Hippocampal formation (tissue), 2 donors: ENCODE measurements at places on chromosomes 7 and 10.
A peak's percentile ranks its signal among the peaks of the same experiment; 100 is the strongest.

GRCh38 chr7:98283127-98283886 lies 1.8 kb downstream of the BRI3 start:
- no peak for DNase-seq

GRCh38 chr10:5373307-5373706 lies 8.5 kb downstream of the UCN3 start:
- no peak for DNase-seq

DNA sequence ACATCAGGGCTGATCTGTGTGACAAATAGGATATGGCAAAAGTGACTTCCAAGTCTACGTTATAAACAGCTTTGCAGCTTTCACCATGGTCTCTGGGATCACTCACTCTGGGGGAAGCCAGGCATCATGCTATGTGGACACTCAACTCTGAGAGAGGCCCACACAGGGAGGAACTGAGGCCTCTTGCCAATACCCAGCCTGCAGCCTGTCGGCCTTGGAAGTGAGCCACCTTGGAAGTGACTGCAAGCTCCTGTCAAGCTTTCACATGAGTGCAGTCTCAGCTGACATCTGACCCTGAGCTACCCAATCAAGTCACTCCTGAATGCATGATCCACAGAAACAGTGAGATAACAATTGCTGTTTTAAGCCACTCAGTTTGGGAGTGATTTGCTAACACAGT lies 56.5 kb downstream of the MMRN2 start:
- peak; percentile 32 for DNase-seq

GRCh38 chr7:132643302-132643701 lies 67.0 kb upstream of the PLXNA4 start:
- DNase-seq, result no peak

- DNase-seq, result no peak
Observed at GRCh38 chr7:94276795-94277194, 117.9 kb upstream of the COL1A2 start.

GRCh38 chr10:10942441-10942840 lies 75.2 kb upstream of the CELF2 start:
- no peak for DNase-seq

DNA sequence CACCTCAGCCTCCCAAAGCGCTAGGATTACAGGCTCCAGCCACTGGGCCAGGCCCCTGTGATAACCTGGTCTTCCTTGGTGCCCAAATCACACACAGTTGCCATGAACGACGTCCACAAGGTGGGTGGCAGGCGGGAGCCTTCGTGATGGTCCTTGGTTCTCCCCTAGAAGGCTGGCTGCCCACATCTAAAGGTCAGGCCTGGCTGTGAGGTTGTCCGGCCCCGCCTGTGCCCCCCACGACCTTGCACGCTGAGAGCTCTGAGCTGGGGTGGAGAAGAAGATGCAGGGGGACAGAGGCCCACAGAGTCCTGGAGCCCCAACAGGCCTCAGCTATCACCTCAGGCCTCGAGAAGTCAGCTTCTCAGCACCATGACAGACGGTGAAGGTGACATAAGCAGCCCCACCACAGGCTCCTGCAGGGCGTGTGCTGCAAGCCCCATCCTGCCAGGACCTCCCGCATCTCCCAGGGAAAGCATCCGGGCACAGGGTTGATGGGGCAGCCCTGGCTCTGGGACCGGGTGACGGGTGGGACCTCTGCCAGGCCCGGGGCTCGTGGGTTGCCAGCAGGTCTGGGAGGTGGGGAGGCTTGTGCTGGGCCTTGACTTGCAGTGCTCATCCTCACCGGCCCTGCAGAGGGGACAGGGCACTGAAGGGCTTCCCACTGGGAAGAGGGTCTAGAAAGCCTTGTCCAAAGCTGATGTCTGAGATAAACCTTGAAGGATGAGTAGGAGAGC lies 217.4 kb downstream of the WDR37 start:
- DNase-seq, result no peak

- no peak for DNase-seq
Observed at GRCh38 chr10:24915304-24915703, 37.1 kb downstream of the PRTFDC1 start.

DNA sequence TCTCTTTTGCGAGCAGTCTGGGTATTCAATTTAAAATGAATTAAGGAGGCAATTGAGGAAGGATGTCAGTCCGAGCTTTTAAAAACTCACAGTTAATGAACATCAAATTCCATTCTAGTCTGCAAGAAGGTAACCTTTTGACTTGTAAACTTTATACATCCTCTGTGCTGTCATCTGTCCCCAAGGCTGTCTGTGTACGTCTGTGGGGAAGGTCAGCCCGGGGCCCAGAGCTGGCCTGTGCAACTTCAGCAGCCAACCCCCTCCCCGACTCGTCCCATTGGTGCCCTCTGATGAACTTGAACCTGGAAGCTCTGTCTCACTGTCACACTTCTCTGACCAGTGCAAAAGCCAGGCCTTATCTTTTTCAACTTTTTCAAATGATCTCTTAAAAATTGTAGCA lies 80.3 kb downstream of the CCDC3 start:
- DNase-seq, result no peak

DNA sequence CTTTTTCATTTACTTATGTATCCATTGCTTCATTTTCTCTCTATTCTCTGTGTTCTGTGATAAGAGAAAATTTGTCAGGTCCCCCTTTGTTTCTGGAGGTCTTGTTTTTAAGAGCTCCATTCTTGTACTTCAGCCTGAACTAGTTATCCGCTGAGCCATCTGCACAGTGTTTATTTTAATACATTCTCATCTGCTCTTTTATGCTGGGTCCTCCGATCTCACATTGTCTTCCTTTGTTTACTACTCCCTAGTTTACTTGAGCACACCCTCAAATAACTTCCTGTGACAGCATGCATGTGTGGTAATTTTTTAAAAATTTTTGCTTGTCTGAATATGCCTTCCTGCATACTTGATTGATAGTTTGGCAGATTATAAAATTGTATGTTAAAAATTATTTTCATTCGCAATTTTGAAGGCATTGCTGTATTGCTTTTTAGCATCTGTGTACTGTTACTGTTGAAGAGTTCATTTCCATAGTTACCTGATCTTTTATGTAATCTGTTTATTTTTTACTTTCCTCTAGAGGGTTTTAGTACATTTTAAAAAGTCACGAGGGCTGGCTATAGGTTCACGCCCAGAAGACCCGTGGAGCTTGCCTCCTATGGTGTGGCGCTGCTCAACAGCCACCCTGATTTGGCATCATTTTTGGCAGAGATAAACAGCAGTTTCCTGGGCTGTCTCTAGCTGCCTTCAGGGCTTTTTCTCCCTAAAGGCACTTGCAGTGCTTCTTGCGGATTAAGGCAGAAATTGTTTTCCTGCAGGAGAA lies 31.9 kb downstream of the RSBN1L start:
- DNase-seq, result peak; percentile 6

DNA sequence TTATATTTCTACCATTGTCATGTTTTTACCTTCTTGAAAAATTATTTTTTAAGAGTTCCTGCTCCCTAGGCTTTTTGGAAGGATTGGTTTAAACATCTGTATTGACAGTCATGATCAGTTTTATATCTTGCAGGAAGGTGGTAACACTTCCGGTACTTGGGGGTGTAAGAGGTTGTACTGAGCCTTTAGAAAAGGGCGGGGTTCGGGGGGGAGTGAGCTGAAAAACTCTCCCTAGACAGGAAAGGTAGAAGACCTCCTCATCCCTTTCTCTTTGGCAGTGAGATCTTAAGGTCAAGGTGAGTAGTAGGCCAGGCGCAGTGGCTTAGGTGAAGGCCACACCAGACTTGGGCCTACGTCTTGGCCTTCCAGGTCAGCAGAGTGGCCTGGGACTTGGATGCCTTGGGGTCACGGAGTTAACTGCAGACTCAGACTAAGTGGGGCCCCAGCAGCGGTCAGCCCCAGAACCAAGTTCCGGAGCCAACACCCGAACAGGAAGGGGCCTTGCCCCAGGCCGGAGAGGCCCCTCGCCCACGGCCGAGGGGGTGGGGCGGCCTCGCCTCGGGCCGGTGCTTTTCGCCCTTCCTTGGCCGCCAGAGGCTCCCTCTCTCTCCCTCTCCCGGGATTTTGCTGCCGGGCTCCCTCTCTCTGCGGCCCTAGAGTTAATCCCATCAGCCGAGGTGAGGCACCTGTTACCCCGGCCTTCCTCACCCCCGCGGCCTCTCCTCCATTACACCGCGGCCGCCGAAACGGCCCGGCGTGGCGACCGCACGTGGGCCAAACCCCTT lies at the start of gene PPP1R9A:
PPP1R9A (plus strand) TSS at position 569 of the 785 bp plus-strand sequence. CDS start 2,520 bp downstream, outside the sequence.
- peak; percentile 31 for DNase-seq

DNA sequence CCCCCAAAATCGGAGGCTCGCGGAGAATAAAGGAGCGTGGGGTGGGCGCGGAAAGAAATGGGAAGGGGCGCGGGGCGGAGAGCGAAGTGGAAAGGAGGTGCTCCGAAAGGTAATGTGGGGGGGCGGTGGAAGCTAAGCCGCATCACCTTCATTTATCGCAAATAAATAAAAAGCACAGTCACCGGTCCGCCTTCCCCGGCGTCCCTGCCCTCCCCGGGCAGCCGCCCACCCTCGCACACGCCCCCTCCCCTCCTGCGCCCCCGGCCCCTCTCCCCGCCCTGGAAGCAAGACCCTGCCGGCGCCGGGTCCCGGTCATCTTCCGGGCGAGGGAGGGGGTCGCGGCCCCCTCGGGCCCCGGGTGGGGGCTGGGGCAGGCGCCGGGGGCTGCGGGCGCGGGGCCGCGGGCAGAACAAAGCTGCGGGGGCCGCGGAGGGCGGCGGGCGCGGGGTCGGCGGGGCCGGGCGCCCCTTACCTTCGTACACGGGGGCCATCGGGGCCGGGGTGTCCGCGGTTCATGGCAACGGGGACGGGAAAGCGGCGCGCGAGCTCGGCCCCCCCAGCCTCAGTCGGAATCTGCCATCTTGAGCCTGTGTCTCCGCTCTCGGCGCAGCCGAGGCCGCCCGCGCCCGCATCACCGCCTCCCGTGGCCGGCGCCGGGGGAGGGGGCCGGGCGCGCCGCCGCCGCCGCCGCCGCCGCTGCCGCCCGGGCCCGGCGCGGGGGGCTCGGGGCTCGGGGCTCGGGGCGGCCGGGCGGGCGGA lies 486 bp downstream of the HIPK2 start:
- no peak for DNase-seq

DNA sequence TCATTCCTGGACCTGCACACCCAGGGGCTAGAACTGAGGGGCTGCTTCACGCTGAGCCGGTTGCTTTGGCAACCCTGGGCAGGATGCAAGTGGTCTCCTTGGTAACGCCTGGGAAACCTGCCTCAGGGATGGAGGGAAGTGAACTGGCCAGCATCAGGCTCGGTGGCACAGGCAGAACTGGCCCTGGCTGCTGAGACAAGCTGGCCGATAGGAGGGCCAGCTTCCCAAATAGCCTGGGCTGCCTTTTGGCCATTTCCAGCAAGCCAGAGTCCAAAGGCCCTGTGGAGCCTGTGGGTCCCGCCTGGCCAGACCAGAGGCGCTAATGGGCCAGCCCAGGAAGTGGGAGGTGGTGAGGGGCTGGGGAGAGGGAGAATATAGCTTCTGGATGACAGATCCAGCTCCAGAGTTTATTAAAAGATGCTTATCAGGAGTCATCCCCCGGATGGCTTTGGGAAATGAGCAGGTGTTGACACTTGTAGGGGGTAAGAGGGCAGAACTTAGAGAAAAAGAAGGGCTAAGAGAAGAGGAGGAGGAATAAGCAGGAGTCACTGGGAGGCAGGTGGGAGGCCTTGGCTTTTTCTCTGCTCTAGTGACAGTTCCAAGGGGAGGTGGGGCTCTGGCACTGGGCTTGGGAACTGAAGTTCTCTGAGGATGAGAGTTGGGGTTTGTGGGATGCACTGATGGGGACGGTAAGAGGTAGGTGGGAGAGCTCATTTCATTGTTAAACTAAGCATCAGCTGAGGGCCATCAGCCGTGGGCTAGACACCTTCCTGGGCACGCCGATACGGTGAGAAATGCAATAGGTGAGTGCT lies 9.6 kb downstream of the NEURL1 start:
- no peak for DNase-seq

- DNase-seq, result no peak
Observed at GRCh38 chr10:8102708-8103401, 48.4 kb downstream of the GATA3 start.

DNA sequence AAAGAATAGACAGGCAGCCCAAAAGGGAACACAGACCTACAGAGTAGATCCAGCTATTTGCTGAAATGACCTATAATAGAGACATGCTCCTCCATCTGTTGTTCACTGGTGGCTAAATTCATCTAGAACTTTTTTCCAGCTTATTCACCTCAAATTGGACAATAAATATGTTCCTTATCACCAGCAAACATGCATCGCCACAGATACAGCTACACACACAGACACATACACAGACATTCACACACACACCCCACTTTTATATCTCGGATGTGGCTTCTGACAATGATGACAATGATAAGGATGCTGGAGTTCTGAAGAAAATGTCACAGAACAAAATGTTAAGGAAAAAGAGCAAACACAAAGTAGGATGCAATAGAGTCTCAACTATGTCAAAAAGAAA lies 175.4 kb downstream of the LSM5 start:
- no peak for DNase-seq

DNA sequence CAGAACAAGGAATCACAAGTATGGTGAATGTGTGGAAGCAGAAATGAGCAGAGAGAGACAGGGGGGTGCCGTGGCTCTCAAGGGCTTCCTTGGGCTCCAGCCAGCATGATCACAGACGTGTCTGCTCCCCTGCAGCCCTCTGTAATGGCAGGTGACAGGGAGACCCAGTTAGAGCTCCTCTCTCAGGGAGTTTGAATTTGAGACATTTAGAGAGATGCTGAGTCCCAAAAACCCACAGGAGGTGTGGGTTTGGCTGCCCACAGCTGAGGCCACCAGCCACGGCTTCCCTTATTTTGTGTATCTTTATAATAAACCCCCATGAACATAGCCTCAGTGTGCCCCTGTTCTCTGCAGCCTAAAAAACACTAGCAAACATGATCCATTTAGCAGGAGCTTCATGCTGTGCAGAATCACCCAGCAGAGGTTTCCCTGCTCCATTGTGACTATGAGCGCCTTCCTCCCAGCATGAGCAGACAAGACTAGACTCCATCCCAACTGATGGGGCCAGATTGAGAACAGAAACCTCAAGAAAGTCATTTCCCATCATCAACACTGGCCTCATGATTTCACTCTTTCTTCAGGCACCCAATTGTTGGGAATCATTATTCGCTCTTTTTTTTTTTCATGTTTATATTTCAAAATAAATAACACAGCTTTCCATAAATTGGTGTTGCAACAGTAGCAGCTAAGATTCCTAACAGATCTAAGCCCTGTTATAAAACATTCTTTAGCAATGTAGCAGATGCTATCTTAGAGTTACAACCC lies 13.4 kb downstream of the NOD1 start:
- DNase-seq, result no peak

DNA sequence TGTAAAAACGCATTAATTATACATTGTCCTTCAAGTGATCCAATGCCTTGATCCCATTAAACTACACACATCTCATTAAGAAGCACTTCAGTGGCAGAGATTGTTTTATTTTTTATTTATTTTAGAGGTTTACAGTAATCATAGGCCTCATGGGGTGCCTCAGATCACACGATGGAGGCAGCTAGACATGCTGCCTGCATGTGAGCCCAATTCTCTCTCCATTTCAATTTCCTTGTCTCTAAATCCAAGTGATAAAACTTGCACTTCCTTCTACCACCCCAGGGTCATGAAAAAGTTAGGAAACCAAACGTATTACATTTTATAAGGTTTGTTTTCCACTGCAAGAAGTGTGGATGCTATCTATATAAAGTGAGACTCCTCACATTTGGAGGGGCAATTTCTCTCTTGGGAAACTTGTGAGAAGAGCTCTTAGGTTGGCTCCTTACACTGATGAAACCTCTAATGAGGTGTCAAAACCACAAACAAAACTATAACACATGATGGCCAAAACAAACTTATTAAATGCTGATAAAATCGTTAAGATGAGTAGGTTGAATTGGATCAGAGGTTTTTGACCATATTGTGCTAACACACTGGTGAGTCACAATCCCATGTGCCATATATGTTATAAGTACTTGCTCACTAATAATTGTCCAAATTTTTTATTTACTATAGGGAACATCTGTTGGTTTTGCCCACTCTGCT lies 22.3 kb upstream of the XPNPEP1 start:
- DNase-seq, result no peak
